ENCODE measurements at places on chromosomes 16 and 17.

GRCh38 chr17:57257195-57257894 lies 1.0 kb downstream of the MSI2 start:
- no peak for DNase-seq

DNA sequence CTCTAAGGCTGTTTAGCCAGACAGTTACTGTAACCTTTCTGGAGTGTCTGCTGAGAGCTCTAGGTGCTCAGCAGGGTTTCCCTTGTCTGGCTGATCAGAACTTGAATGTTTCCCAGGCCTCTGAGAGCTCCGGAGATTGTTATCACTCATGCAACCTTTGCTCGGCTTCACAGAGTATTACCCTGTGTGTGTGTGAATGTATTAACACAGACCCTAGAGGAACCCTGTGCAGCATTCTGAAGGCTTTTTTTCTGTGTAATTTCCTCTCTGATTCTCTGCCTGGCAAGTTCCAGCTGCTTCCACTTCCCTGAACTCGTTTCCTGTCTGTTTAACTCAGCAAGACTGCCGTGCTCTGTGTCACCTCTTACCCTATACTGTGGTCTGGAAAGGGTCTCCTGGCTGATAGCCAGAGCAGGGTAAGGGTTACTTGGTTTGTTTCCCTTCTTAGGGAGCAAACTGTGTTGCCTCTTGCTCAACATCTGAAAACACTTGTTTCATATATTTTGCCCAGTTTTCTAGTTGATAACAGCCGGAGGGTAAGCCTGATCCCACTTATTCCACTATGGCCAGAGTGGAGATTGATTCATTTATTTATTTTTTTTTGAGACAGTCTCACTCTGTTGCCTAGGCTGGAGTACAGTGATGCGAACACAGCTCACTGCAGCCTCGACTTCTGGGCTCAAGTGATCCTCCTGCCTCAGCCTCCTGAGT lies 21.7 kb downstream of the PRMT7 start:
- DNase-seq, result no peak

GRCh38 chr17:38418062-38418692 lies 10.1 kb upstream of the ARHGAP23 start:
- no peak for DNase-seq

- no peak for DNase-seq
Measured at GRCh38 chr16:79184464-79185030, 416.0 kb downstream of the MAF start.
